ENCODE measurements at places on chromosomes 2 and 18.

- DNase-seq = no peak
Measured at GRCh38 chr18:52715991-52716390, 376.0 kb downstream of the DCC start.

GRCh38 chr18:45859334-45859733 lies 33.9 kb downstream of the SIGLEC15 start:
- no peak for DNase-seq

- no peak for DNase-seq
Measured at GRCh38 chr18:48003426-48004349, 73.2 kb upstream of the SMAD2 start.

- DNase-seq = no peak
Measured at GRCh38 chr18:11106894-11107293, 42.5 kb downstream of the PIEZO2 start.

DNA sequence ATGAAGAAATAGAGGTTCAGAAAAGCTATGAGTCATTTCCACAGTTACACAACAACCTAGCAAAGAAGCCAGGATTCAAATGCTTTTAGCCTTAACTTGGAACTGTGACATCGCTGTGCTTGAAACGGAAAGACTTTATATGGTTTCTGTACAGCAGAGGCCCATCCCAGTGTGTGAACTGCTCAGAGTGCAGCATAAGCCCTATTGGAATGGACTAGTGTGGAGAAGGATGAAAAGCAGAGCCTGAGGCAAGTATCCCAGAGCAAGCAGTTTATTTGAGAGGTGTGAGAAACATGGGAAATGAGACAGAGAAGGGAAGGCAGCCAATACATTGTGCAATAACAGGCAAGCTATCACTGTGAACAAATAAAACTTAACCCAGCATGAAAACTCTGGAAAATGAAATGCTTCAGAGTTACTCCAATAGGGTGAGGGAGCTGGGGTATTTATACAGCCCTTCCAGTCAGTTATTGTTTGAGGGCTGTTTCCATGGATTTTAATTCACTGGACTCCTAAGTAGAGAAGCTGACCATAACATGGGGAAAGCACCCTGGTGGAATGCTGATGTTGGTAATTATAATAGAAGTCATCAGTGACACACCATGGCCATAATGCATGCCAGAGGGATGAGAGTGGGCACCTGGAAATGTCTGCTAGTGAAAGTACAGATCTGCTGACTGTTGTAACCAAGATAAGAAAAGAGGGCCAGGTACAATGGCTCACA lies 254.0 kb upstream of the POU3F3 start:
- no peak for DNase-seq

DNA sequence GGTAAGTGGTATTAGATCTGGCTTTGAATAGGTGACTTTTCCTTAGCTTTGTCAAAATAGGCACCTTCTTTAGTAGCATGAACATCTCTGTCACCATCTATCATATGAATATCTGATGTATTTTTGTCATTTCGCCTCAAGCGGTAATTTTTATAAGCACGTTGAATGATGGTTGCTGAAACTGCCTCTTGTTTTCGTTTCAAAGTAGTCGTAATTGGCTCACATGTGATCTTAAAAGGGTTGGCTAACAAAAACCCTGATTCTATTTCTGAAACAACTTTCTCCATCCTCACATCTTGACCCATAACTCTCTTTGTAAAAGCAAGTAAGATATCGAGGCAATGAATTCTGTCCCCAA lies 29.8 kb upstream of the SCN9A start:
- DNase-seq = no peak

DNA sequence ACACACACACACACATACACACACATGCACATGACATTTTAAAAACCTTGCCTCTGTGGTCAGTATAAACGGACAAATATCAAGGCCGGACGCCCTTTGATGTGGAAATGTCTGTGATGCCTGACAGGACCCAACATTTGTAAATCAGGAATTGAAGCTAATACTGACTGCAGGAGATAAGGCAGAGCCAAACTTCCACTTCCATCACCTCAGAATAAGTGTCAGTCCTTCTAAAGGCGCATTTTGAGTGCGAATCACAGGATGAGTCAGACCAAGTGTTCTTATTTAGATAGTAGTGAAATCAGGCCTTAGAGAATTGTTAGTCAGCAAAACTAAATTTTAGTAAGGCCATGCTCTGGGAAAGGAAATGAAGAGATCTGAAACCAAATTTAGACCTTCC lies 211.7 kb upstream of the LRATD1 start:
- DNase-seq = no peak

- no peak for DNase-seq
Measured at GRCh38 chr2:229943171-229943570, 20.9 kb downstream of the FBXO36 start.

DNA sequence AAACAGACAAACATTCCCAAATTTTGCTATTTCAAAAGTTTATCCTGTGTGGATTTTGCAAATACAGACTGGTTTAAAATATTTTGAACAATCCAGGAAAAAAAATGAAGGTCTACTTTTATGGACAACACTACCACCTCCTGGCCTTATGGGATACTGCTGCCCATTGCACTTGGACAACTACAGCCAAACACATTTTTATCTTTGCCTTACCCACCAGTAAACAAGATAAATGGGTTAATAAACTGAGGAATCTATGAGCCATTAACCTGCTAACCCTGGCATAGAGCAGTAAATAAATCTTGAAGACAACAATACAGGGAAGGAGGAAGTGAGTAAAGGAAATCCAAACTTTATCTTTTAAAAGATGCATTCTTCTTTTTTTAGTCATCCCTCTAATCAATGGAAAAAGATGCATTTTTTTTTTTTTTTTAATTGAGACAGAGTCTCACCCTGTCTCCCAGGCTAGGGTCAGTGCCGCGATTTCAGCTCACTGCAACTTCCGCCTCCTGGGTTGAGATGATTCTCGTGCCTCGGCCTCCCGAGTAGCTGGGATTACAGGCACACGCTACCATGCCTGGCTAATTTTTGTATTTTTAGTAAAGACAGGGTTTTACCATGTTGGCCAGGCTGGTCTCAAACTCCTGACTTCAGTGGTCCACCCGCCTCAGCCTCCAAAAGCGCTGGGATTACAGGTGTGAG lies 2.1 kb upstream of the SPIRE1 start:
- peak; percentile 42 for DNase-seq

DNA sequence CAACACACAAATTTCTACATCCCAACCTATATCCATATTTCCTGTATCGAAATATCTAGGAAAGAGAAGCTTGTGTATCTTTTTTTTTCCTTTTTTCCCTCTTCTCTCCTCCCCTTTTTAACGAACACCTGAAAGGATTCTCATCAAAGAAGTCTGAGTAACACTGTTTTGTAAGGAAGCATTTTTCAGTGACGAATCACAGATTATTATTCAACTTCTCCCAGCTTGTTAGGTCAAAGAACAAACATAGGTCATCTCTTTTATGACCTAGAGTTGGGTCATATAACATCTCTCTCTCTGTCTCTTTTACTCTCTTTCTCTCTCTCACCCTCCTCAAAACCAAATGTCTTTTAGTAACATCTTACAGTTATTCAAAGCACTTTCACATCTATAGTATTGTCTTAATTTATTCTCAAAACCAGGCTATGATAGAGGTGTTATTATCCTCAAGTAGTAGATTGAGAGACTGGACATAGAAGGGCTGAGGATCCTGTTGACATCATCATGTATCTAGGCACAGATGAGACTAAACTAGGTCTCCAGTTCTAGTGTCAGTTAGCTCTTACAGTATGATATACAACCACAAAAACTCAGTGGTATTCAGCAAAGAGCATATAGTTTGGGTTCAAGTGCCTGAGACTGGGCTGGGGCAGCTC lies 80.1 kb upstream of the SPOPL start:
- no peak for DNase-seq

DNA sequence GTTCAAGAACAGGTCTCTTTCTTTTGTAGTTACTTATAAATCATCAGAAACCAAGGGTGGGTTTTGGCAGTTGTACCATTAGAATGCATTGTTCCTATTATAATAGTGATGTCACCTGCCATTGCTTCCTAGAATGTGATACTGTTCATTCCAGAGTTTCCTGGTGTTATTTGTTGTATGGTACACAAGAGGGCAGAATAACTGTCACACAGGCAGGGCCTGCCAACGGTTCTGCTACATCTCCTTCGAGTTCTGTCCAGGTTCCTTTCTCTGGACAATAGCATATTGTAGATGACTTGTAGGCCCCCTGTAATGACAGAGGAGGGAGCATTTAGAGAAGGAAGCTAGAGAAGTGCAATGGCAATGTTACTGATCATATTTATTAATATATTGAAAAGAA lies 98.3 kb downstream of the KLHL14 start:
- no peak for DNase-seq

GRCh38 chr2:216700088-216700567 lies 4.8 kb upstream of the IGFBP5 start:
- peak; percentile 73 for DNase-seq

DNA sequence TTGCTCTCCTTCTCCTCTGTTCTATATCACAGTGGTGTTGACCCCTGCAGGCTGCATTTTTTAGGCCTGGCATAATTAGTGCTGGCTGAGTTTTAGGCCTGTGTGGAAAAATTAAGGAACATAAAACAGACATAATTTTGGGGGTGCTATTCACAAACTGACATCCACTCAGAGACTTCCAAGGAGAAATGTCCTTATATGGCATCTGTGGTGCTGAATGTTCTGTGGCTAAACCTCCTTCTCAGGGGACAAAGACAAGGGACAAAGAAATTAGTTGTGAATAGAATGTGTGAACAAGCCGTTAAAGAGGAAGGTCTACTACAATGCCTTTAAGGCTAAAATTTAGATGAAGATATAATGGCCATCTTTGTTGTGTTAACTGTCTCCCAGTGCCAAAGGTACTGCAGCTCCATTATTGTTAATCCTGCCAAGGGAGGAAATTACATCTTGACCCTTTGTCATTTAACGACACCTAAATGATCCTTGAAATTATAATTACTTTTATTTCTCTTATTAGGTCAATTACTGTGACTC lies 870.0 kb upstream of the CHAC2 start:
- no peak for DNase-seq

DNA sequence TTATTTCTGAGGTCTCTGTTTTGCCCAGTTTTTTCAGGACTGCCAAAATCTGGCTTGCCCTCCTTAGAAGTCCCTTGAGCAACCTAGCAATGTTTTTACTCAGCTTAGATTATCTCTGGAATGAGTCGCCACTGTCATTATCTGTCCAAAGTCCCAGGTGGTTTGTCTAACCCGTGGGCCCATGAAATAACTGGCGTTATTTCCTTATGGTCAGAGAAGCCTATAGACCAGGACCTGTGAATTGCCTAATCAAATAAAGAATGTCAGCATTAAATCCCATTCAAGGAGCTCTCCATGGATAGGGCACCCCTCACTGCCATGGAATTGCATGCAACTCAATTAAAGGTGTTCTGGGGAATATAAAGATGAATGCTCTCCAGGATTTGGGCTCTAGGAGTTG lies 373.9 kb downstream of the SETBP1 start:
- DNase-seq = no peak

- DNase-seq = no peak
Measured at GRCh38 chr2:130851624-130852382, 15.1 kb downstream of the ARHGEF4 start.

DNA sequence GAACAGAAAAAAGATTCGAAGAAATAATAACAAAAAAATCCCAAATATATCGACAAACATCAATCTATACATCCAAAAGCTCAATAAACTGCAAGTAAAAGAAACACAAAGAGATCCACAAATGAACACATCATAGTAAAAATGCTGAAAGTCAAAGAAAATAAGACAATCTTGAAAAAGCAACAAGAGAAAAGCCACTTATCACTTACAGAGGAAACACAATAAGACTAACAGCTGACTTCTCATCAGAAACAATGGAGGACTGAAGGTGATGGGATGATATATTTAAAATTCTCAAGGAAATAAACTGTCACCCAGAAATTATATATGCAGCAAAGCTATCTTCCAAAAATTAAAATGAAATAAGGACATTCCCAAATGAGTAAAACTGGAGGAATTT lies 140.3 kb downstream of the NDUFA10 start:
- no peak for DNase-seq

DNA sequence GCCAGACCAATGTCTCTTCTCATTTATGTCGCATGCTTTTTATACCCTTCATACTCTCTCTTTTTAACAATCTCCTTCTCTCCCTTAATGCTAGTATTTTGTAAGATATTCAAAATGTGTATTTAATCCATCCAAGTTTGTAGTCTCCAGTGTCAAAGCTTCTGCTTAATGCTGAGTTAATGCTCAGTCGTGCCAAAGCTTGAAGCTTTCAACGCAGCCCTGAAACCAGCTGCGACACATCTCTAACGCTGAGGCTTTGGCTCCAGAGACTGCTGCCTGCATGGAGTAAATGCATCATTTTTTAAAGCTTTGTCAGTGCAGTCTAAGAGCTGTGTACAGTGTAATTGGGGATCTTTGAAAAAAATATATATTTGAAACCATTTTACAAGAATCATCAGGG lies 2108.8 kb upstream of the PIK3C3 start:
- no peak for DNase-seq

GRCh38 chr18:49230326-49230725 lies 230.1 kb downstream of the DYM start:
- DNase-seq = no peak

DNA sequence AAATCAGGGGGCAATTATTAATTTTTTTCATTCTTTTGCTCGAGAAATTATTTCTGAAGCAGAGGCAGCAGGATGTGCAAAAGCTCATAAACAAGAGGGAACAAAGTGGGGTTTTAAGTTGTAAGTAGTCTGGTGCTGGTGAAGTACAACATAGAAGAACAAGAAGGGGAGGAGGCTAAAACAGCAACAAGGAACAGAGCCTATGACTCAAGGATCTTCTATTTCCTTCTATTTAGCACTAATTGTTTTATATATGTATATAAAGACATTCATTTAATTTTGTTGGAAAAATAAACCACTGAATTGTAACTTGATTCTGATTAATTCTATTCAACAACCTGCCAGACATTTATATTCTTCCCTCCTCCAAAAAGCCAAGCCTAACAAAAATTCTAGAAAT lies 35.0 kb downstream of the YES1 start:
- DNase-seq = no peak

DNA sequence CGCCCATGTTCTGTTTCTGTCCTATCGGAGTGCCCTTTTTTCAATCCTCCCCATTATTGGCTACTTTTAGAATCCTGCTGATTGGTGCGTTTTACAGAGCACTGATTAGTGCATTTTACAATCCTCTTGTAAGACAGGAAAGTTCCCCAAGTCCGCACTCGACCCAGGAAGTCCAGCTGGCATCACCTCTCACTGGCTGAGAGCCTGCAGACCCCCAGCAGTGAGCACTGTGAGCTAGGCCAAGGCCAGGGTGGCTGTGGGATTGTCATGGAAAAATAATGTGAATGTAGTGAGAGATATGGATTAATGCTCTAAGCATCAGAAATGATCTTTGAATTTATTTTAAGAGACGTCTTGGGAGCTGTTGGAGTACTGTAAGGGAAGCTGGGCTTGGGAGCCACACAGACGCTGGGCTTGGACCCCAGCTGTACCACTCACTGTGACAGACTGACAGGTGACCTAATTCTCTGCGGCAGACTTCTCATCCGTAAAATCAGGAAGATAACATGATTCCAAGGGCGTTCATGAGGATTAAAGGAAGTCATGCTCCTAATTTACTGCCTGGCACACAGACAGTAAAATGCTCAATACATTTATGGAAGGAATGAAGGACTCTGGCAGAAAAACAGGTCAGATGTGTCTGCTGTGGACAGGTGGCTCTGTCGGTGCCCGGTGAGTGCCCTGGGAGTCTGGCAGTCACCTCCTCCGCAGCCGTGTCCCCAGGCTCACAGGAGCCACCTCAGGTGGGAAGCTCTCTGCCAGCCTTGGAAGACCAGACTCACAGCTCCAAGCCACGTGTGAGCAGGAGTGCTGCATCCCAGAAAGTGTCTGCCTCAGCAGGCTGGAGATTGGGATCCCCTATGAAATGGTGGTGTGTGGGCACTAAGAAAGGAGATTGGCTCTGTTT lies 105.5 kb downstream of the FAM168B start:
- DNase-seq = no peak

- DNase-seq = no peak
Measured at GRCh38 chr18:63293935-63294334, 25.6 kb downstream of the BCL2 start.

All from NCI-H1436 (cell line).